ENCODE measurements at places on chromosomes 3 and 15.

GRCh38 chr3:10339376-10339955 lies 18.6 kb upstream of the SEC13 start:
- DNase-seq: no peak

GRCh38 chr15:75891895-75892294 lies 11.8 kb upstream of the FBXO22 start:
- no peak for DNase-seq

DNA sequence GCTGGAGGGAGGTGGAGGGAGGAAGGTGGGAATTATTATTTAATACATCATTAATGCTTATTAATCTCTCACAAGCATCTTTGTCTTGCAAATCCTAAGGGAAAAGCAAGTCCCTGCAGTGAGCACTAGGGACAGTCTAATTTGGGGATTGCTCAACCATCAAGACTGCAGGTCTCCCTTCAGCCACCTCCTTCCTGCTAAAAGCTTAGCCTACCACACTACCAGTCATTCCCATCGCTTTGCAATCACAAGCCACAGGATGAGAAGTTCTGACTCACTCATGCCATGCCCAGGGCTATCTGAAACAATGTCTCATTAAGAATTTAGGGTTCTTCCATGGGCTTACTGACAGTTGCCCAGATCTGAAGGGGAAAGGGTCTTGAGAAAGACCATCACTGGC lies 51.0 kb upstream of the EIF1B start:
- DNase-seq: no peak

GRCh38 chr15:82056958-82057823 lies 11.4 kb upstream of the MEX3B start:
- DNase-seq: no peak

DNA sequence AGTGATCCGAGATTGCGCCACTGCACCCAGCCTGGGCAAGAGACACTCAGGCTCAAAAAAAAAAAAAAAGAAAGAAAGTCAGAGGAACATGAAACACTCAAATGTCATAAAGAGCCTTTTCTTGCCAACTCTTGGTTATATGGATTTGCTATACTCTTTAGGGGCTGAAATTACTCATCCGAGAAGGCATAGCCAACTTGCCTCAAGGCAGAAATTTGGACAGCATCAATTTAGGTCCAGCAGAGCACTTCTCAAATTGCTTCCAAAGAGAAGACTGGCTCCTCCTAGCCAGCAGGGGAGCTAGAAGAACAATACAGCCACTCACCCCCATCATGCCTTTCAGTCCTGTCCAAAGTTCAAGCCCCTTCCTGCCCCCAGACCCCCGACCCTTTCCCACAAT lies 43.8 kb downstream of the OSBPL10 start:
- DNase-seq: no peak

- no peak for DNase-seq
Measured at GRCh38 chr3:194748225-194748624, 62.5 kb downstream of the FAM43A start.

DNA sequence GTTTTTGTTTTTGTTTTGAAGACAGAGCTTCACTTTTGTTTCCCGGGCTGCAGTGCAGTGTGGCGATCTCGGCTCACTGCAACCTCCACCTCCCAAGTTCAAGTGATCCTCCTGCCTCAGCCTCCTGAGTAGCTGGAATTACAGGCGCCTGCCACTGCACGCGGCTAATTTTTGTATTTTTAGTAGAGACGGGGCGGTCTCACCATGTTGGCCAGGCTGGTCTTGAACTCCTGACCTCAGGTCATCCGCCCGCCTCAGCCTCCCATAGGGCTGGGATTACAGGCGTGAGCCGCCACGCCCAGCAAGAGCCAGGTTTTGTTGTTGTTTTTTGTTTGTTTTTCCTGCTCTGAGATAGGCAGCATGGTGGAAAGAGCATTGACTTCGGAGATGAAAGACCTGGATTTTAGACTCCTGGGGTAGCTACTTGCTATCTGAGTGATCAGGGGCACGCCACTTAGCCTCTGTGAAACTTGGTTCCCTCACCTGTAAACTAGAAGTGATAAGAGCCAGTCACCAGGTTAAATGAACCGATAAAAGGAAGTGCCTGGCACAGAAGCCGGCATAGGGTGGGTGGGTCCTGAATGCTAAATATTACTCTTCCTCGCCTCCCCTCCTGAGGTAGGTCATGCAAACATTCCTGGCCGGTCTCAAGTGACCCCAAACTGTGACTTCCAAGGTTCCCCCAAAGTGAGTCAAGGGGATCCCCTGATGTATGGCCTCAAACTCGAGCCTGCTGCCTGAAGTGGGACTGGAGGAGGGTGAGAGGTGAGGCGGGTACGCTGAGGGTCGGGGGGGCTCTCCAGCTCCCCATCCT lies 62.9 kb upstream of the MCF2L2 start:
- no peak for DNase-seq

GRCh38 chr15:34318277-34319079 lies 19.1 kb downstream of the SLC12A6 start:
- no peak for DNase-seq

DNA sequence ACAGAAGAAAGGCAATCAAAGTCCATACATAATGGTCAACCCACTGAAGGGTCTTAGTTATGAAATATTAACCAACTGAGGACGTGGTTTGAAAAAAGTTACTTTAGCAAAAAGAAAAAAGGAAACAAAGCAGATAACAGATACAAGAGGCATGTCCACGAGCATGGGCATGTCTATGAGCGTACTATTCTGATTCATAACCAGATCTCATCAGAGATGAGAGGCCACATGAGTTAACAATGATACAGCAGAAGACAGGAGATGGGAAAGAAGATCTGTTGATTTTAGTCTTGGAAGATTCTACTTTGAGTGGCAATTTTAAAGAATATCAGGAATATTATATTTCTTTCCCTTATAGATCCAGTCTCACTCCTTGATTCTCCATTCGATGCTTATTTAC lies 262.9 kb upstream of the SLITRK3 start:
- DNase-seq: no peak

GRCh38 chr3:129973853-129974563 lies 512 bp upstream of the TRH start:
- DNase-seq: no peak

- no peak for DNase-seq
Measured at GRCh38 chr3:175512700-175513099, 653.6 kb downstream of the NAALADL2 start.

GRCh38 chr3:55675478-55675877 lies 188.4 kb upstream of the WNT5A start:
- no peak for DNase-seq

- DNase-seq: no peak
Measured at GRCh38 chr3:100635273-100635701, 25.9 kb downstream of the ADGRG7 start.

- no peak for DNase-seq
Measured at GRCh38 chr15:22885120-22885519, 46.7 kb downstream of the NIPA2 start.

DNA sequence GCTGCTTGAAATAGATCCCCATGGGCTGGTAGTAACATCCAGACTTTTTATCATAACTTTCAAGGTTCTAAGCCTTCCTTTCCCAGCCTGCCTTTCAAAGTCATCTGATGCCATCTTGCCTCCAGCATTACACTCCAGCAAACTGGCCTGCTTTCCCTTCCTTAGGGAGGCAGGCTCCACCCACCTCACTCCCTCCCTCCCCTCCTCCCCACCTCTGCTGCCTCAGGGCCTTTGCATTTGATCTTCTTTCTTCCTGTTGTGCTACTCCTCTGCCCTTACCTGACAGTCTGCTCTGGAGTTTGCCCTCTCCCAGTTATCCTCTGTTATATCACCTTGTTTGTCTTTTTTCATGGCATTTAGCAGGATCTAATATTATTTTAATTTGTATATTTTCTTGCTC lies 319.5 kb downstream of the KCNH8 start:
- no peak for DNase-seq

DNA sequence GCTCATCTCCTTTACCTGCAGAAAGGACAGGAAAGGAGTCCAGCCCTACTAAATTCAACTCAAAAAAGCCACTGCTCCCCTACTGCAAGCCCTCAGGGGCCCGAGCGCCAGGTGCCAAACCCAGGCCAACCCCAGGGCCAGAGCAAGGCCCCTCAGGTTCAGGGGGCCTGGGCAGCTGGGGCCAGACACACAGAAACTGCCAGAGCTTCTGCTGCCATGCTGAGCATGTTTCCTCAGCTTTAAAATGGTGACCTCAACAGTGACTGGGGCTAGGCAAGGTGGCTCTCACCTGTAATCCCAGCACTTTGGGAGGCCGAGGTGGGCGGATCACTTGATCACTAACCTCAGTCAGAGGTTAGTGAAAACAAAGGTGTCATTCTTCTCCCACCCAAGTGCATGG lies 38.8 kb downstream of the KLHL25 start:
- no peak for DNase-seq

Measured in left renal cortex interstitium (tissue), 4 donors.